ENCODE measurements at places on chromosomes 3 and 15.

GRCh38 chr3:178684881-178685590 lies 148.8 kb downstream of the KCNMB2 start:
- H3K4me1 ChIP-seq: no peaks in the 10 kb centered on the region
- DNase-seq: no peak
- H3K36me3 ChIP-seq: no peaks in the 10 kb centered on the region
- no peak overlapping the region for H3K4me3 ChIP-seq
- H3K27ac ChIP-seq: no peak overlapping the region

DNA sequence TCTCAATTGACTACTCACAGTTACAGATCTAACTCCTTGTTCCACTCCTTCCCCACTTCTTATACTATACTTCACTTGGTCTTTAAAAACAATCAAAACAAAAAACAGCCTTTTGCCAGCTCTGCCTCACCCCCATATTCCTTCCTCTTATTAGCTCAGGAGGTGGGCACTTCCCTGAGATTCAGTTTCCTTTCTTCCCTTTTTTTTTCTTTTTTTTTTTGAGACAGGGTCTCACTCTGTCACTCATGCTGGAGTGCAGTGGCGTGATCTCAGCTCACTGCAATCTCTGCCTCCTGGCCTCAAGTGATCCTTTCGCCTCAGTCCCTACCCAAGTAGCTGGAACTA lies 6.9 kb downstream of the C3orf62 start:
- H3K27me3 ChIP-seq: no peaks in the 10 kb centered on the region
- H3K36me3 ChIP-seq: no peaks in the 10 kb centered on the region
- H3K4me1 ChIP-seq: peaks cover 11% of the 10 kb centered on the region
- no peak overlapping the region for H3K27ac ChIP-seq
- H3K4me3 ChIP-seq: no peak overlapping the region

GRCh38 chr3:81277853-81278252 lies 483.6 kb downstream of the GBE1 start:
- H3K36me3 ChIP-seq: no peaks in the 10 kb centered on the region
- H3K4me3 ChIP-seq: no peak overlapping the region
- DNase-seq: no peak
- H3K27ac ChIP-seq: no peak overlapping the region
- no peaks in the 10 kb centered on the region for H3K27me3 ChIP-seq

DNA sequence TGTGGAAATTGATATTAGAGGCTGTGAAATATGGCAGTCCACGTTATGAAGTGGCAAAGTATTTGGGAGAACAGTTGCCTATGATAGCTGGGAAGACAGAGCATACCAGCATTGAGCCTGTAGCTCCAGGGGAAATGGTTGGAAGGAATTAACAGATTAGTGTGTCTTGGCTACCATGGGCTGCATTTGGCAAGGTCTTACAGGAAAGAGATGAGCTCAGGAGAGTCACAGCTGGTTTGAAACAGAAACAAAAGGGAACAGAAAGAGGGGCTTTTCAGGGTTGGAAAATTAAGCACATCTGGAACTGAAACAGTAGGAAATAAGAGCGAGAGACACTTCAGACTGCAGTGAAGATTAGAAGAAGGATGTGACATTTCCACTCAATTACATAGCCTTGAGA lies 141.7 kb downstream of the FBLN2 start:
- H3K4me1 ChIP-seq: no peaks in the 10 kb centered on the region
- H3K27me3 ChIP-seq: peaks cover 13% of the 10 kb centered on the region
- no peak overlapping the region for H3K27ac ChIP-seq
- no peaks in the 10 kb centered on the region for H3K36me3 ChIP-seq
- DNase-seq: no peak

GRCh38 chr3:46539443-46540005 lies 26.6 kb downstream of the LRRC2 start:
- no peak for DNase-seq

DNA sequence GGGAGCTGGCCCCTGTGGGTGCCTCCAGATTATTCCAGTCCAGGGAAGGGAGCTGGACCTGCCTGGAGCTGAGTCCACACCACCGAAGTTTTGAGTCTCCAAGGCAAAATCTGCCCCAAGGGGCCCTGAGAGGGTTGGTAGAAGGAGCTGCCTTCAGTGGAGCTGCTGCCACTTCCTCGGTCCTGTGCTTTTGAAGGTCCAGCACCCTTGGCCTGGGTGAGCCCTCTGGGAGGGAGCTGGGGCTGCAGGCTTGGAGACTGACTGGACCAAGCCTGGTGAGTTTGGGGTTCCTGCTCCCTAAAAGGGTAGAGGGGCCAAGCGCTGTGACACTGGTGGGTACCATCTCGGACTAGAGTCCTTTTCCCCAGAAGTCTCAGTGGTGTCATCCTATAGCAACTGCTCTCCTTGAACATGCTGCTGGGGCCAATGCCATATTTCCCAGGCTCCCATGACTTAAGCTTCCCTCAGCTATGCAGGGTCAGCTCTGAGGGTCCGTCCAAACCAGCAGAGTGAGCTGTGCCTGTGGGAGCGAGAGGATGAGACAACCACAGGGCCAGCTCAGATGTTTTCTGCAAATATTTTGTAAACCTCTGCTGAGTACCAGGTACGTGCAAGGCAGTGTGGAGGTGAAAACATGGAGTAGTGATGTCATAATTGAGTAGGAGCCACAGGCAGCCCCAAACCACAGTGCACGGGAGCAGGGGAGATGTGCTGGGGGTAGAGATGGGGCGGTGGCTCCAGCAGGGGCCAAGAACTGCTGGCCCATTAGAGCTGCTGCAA lies 96.0 kb downstream of the ABHD5 start:
- H3K4me1 ChIP-seq: no peaks in the 10 kb centered on the region
- no peaks in the 10 kb centered on the region for H3K36me3 ChIP-seq

DNA sequence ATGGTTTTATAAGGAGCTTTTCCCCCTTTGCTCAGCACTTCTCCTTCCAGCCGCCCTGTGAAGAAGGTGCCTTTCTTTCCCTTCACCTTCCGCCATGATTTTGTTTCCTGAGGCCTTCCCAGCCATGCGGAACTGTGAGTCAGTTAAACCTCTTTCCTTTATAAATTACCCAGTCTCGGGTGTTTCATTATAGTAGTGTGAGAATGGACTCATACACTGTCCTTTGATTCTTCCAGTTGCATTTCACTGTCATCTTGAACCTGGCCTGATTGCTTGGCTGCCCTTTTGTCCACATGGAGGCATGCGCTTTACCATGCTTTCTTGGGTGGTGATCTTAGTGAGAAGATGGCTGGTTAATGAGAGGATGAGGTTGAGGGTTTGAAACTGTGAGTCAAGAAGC lies 23.2 kb downstream of the USP13 start:
- H3K27ac ChIP-seq: no peak overlapping the region
- peaks cover 9% of the 10 kb centered on the region for H3K4me1 ChIP-seq
- H3K27me3 ChIP-seq: no peaks in the 10 kb centered on the region
- H3K36me3 ChIP-seq: no peaks in the 10 kb centered on the region

GRCh38 chr3:107846279-107846852 lies 244.5 kb downstream of the CD47 start:
- H3K36me3 ChIP-seq: no peaks in the 10 kb centered on the region
- no peak overlapping the region for H3K27ac ChIP-seq
- no peaks in the 10 kb centered on the region for H3K4me1 ChIP-seq
- H3K27me3 ChIP-seq: no peaks in the 10 kb centered on the region
- H3K4me3 ChIP-seq: no peak overlapping the region
- DNase-seq: peak; percentile 53

DNA sequence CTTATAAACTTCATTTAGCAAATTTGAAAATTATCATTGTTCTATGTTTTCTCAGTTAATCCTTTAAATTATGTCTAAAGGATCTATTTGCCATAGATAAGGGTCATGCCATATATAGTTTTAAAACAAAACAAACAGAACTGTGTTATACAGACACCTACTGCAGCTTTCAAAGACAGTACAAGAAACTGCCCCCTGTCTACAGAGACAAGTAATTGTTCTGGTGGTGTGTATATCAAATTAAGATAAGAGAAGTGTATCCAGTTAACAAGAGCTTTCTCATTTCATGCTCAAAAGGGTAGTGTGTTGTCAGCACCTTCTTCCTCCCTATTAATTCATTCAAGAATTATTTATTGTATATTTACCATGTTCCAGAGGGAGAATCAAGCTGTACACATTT lies 201.2 kb downstream of the FMN1 start:
- no peak overlapping the region for H3K4me3 ChIP-seq
- no peaks in the 10 kb centered on the region for H3K4me1 ChIP-seq
- H3K27ac ChIP-seq: no peak overlapping the region

DNA sequence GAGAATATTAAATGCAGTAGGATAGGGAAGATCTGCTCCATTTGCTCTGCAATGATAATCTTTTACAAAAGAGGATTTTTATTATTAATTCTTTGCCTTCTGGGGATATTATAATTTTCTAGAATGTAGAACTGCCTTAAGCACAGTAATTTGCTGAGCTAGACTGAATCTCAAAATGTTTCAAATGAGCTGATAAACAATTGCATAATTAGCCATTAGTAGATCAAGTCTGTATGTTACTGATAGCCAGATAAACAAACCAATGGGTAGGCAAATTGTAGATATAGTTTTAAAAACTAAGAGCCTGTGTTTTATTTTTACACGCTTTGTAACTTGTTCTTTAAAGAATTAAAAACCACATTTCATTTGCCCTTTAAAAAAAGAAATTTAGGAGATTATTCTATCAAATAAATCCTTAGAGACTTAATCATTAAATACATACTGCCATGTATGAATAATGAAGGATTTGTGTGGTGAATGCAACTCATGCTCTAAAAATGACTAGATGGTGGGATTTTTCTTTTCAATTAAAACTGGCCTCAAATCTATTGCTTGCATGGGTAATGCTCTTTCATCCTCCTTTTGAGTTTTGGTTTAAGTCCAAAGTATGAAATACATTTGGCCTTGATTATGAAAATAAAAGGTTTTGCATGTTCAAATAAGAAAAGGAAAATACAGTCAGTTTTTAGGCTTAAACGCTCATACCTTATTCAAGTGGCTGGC lies 32.6 kb upstream of the NANOGP8 start:
- no peaks in the 10 kb centered on the region for H3K27me3 ChIP-seq
- no peak overlapping the region for H3K4me3 ChIP-seq
- DNase-seq: no peak
- no peaks in the 10 kb centered on the region for H3K4me1 ChIP-seq

- no peak for DNase-seq
- H3K36me3 ChIP-seq: no peaks in the 10 kb centered on the region
- no peak within 1 kb of the TSS for H3K4me3 ChIP-seq
- H3K27ac ChIP-seq: no peak within 1 kb of the TSS
Measured at GRCh38 chr15:58431221-58432149, at the start of gene LIPC. LIPC (plus strand) TSS chr15:58431991; CDS start chr15:58432033, 42 bp downstream.

GRCh38 chr3:184241447-184242296 lies 7.1 kb downstream of the ALG3 start:
- peaks cover 32% of the 10 kb centered on the region for H3K36me3 ChIP-seq
- no peak overlapping the region for H3K4me3 ChIP-seq
- no peak for DNase-seq
- H3K27ac ChIP-seq: no peak overlapping the region
- H3K27me3 ChIP-seq: no peaks in the 10 kb centered on the region
- no peaks in the 10 kb centered on the region for H3K4me1 ChIP-seq

- H3K4me3 ChIP-seq: no peak overlapping the region
- H3K27me3 ChIP-seq: no peaks in the 10 kb centered on the region
- H3K4me1 ChIP-seq: no peaks in the 10 kb centered on the region
- no peak for DNase-seq
- H3K27ac ChIP-seq: no peak overlapping the region
Measured at GRCh38 chr15:42955518-42955917, 34.9 kb upstream of the TTBK2 start.

DNA sequence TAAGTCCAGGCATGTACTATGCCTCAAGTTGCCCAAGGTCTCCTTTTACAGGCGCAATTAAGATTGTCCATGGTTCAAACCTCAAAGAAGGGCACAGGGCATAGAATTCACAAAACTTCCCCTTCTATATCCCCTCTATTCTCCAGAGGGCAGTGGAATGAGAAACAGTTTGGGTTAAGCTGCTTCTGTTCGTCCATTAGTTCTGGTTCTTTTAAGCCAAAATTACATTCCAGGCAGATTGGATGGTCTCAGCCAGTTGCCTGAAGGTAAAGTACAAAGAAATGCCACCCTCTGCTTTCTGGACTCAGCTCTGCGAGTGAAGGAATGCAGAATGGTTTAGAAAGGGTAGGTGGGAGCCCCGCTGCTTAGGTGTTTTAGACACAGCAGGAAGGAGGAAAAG lies 200.7 kb downstream of the GREM1 start:
- no peak for DNase-seq
- H3K27ac ChIP-seq: no peak overlapping the region
- no peak overlapping the region for H3K4me3 ChIP-seq
- no peaks in the 10 kb centered on the region for H3K4me1 ChIP-seq
- H3K27me3 ChIP-seq: no peaks in the 10 kb centered on the region
- no peaks in the 10 kb centered on the region for H3K36me3 ChIP-seq

All from tibial artery (tissue), 4 donors.